ENCODE measurements at places on chromosomes 12 and 14.

- no peak for DNase-seq
Observed at GRCh38 chr14:45553981-45554380, 301.0 kb upstream of the MIS18BP1 start.

DNA sequence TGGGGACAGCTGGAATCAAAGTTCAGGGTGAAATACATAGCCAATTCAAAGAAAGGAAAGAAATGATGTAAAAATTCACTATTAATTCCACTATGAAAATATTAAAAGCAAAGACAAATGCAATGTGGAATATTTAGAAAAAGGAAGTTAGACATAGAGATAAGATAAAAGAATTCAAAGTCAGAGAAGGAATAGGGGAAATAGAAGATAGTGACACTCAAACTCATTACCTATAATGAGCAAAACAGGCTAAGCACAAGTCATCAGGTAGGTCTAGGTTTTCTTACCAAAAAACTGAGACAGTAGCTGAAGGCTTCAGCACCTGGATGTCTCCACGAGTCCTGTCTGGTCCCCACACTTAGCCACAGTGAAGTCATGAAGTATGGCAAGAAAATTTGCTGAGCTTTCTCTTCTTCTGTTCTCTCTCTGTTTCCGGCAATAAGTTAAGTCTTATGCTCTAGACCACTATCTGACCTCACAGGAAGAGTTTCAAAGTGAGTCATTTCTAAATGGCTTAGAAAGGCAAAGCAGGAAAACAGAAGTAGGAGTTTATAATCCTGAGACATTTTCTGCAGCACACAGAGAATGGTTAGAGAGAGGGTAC lies at the start of gene C3AR1:
C3AR1 (minus strand) TSS at position 369 of the 604 bp plus-strand sequence. CDS start 6,174 bp downstream, outside the sequence.
- peak; percentile 82 for DNase-seq

DNA sequence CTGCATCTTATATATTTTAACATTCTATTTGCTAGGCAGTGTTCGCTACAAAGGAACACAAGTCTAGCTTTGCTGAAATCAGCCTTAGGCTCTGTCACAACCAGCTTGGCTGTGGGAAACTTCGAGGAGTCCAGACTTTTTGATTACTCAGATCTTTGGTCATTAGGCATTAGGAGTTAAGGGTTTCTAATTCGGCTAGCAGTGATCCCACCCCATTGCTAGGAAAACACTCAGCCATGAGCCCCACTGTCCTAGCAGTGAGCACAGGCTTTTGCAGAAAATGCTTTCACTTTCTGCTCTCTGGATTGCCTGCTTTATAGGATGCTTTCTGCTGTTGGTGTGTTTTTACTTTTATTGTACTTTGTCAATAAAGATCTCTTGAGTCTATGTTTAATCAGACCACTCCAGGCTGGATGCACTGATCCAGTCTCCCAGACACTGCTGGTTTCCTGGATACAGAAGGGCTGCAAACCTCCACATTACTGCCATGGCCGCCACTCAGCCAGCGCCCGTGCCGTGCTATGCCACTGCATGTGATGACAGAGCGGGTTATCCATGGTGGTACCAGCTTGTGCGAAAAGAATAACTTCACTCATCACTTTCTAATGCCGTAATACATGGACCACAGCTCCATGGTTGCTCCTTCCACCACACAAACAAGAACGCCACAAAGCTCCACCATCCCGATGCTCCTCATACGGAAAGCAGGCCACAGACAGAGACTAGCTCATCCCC lies 41.0 kb upstream of the PYGL start:
- no peak for DNase-seq

DNA sequence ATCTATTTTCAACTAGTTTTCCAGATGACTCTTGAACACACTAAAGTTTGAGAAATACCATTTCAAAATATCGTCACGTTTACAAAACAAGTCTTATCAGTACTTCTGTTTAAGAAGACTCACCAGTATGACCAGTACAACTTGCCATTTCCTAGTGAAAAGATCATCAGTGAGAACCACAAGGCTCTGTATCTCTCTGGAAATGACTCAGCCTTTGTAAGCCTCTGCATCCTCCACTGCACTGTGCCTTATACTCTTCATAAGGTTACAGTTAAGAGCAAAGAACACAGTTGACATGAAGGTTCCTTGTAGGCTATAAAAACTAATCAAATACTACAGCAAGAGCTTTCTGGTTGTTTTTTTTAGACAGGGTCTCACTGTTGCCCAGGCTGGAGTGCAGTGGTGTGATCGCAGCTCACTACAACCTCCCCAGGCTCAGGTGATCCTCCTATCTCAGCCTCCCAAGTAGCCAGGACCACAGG lies 5.7 kb upstream of the VTI1B start:
- no peak for DNase-seq

DNA sequence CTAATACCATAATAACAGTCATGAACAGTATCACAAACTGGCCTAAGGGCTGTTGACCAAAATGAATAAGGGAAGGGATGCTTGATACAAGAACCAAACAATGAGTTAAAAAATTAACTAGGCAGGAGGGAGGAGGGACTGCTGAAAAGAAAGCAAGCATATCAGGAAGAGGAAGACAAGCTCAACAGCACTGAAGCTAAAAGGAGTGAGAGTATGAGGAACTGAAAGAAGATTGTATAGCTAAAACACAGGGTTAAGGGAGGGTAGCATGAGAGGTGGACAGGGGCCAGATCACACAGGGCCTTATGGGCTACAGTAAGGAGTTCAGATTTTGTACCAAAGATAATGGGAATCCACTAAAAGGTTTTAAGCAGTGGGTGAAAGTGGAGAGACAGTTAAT lies 34.1 kb downstream of the ITGA7 start:
- no peak for DNase-seq

DNA sequence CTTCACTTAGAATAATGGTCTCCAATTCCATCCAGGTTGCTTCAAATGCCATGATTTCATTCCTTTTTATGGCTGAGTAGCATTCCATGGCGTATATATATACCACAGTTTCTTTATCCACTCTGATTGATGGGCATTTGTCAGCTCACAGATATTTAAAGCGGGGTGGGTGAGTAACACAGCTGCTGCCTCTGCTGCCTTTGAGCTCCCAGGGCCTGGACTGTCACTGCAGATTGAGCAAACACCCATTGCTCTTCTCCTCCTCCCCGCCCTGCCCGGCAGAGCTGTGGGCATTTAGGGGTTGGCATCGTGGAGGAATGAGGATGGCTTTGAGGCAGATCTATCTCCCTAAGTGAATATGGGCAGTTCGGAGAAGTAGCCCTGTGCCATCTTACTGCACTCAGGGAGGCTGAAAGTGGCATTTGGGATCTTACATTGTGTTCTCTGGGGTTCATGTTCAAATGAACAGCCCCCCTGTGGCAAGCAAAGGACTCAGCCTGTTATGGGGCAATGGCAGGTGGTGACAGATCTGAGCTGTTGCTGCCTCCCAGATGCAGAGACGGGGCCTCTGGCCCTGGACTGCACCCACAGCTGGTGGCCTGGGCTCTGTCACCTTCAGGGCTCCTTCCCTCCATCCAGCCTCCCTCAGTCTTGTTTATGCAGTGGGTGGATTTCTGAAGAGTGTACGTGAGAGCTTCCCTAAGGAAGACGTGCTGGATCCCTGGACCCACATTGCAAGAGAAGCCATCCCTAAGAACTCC lies 4.9 kb downstream of the RFLNA start:
- DNase-seq: no peak

DNA sequence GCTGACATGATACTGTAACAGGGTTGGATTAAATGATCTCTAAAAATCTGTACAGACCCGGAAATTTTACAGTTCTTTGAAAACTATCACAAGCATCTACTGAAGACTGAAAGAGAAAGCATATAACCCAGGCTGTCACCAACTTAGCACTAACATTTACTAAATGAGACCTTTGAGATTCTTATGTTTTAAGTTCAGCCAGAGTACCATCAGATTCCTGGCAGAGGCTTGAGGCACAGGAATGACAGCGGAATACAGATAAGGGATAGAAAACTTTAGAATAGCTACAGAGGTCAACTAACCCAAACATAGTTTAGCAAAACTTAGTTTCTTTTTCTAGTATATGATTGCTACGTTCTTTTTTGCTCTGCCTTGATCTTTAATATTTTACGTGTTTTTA lies 91.6 kb upstream of the FERMT2 start:
- no peak for DNase-seq

DNA sequence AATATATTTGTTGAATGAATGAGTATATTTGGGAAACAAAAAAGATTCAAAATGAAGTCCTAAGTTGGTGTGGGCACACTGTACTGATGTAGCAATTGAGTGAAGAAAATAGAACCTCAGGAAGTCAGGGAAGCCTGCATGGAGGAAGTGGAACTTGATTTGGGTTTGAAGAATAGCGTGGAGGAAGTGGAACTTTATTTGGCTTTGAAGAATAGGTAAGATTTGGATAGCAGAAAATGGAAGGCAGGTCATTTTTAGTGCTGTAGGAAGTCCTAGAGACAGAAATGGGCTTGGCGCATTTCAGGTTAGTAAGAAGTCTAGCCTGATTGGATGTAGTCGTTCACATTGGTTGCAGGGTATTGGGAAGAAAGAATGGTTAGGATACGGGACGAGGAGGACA lies 5.4 kb downstream of the C12orf75 start:
- no peak for DNase-seq

GRCh38 chr14:100669011-100669412 lies 57.7 kb upstream of the DLK1 start:
- no peak for DNase-seq

GRCh38 chr14:62674563-62675237 lies 370.6 kb downstream of the KCNH5 start:
- no peak for DNase-seq

DNA sequence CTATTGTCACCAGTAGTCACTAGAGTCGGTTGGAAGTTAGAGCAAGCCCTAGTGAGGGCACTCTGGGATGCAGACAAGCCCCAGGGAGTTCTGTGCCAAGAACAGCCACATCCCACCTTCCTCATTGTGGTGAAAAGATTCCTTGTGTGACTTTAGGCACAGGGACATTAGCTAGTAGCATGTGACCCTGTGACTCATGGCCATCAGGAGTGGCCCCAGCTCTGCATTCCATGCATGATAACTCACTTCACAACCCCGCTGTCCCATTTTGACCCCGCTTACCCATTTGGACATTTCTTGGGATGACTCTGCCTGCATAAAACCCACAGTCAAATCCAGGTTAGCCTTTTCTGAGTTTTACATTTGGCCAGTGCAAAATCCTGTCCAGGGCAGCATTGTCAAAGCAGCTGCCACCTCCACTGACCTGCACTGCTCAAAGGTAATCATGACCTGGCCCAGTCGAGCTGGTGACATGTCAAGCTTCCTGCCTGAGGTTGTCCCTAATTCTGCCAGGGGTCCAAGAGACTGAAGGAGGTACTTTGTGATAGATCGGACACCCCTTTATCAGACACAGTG lies 430.5 kb downstream of the DPF3 start:
- DNase-seq: no peak

- no peak for DNase-seq
Observed at GRCh38 chr12:41697161-41697560, 447.5 kb downstream of the GXYLT1 start.

GRCh38 chr12:64825143-64826021 lies 935 bp downstream of the TBC1D30 start:
- no peak for DNase-seq

DNA sequence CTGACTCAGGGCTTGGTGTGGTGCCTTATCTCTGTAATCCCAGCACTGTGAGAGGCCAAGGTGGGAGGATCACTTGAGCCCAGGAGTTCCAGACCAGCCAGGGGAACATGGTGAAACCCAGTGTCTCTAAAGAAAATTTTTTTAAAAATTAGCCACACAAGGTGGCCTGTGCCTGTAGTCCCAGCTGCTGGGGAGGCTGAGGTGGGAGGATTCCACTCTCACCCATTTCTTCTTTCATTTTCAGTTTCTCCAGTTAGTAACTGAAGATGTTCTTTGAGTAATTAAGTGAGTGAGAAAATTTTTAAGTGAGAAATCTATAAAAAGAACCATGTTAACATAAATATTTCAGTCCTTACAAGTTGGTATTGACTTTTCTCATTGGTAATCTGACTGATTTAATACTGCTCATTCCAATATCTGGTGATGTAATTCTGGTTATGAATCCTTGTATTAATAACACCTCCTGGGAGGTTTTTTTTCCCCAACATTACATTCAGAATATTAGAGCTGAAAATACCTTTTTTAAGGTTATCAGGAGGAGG lies 6.1 kb downstream of the METTL3 start:
- DNase-seq: no peak

DNA sequence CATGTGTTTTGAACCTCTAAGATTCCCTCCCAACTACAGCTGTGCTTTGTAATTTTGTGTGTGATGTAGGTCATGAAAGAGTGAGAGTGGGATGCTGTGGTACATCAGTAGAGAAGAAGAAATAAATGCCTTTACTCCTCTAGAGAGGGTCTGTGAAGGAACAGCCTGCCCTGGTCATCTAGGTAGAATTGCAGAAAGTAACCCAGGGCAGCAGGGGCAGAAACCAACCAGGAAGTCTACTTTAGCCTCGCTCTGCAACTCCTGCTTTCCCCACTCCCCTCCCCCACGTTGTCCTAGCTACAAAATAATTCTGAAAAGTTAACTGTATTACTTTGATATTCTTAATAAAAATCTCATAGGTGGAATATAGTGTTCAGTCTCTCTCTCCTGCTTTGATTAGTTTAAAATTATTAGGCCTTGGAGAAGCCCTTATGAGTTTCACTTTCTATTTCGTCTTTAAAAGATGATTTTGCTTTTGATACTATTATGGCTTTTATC lies 7.5 kb downstream of the TBK1 start:
- peak; percentile 30 for DNase-seq

GRCh38 chr14:85024931-85025330 lies 505.0 kb upstream of the FLRT2 start:
- no peak for DNase-seq

- no peak for DNase-seq
Observed at GRCh38 chr12:32983968-32984367, 87.4 kb upstream of the PKP2 start.

GRCh38 chr14:93765155-93765554 lies 23.1 kb downstream of the PRIMA1 start:
- DNase-seq: no peak

GRCh38 chr14:79568594-79568993 lies 642.7 kb downstream of the DIO2 start:
- DNase-seq: no peak

- DNase-seq: no peak
Observed at GRCh38 chr14:101066826-101067510, 163.4 kb upstream of the RTL1 start.

- no peak for DNase-seq
Observed at GRCh38 chr12:97490141-97490540, 27.5 kb downstream of the RMST start.

DNA sequence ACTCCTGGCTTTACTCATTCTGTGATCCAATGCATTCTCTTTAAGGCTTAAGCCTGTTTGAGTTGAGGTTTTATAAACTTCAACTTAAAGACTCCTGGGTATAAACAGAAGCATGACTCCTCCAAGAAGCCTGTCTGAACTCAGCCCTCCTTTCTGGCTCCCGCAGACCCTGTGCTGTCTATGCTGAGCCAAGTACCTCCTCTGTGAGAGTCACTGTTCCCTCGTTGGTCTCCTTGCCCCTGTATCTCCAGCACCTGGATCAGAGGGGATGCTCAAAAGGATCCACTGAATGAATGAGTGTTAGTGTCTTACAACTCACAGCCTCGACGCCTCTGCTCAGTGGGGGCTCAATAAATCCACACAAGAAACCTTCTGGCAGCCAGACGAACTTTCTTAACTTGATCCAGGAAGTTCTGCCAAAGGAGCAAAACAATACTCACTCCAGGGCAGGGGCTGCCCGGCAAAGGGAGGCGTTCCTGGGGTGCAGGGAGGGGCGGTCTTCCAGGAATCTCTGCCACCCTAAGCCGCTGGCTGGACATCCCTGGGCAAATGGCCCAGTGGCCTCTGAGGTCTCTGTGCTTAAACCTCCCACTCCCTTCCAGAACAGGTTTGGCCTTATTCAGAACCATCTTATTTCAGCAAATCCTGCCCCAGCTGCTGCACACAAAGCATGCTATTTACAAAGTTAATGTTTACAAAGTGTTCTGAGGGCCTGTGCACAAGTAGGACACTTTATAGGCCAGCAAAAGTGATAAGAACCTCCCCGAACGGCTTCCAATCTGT lies 32.9 kb downstream of the MAP1LC3B2 start:
- no peak for DNase-seq
